Activated CD4-positive, alpha-beta T cell treated with anti-CD3 and anti-CD28 coated beads, Interleukin-2, amount 10 ng/mL, durations not matched to agents 7 days and 5 days (primary cell): ENCODE measurements at places on chromosomes 6 and 20. TPM values are rescaled to one million over a fixed set of nuclear protein-coding genes. Genes with fewer than 3 reads are reported as not detected.

DNA sequence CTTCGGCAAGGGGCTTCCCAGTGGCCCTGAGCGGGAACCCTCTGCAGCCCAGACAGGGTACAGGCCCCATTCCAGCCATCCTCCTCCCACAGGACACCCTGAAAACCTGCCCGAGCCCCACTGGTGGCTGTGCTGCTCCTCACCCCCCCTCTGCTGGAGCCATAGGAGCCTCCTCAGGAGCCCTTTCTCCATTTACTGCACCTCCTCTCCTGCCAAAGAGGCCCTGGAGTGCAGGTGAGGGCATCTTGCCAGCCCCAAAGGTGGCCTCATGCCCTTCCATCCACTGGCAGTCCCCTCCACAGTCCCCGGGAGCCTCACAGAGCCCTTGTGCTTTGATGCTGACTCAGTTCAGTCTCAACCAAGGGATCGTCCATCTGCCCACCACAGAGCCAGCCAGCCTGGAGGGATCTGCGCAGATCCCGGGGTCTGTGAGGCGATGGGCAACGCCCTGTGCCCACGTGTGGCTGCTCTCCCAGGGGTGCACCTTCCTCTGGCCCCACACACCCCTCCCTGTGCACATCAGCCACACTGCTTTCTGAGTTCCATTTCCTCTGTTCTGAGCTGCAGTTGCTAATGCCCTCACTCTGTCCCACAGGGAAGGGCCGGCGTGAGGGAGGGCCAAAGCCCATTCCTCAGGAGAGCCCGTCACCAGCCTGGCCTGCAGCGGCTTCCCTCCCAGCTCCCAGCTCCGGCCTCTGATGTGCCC lies 228.5 kb downstream of the DLL1 start:
- no peak for DNase-seq

The SLC16A10 gene
- 3.2 TPM for total RNA-seq

The E2F1 gene
- total RNA-seq: 69.8 TPM

GRCh38 chr20:57315976-57316480 lies 13.6 kb upstream of the SPO11 start:
- DNase-seq: no peak

DNA sequence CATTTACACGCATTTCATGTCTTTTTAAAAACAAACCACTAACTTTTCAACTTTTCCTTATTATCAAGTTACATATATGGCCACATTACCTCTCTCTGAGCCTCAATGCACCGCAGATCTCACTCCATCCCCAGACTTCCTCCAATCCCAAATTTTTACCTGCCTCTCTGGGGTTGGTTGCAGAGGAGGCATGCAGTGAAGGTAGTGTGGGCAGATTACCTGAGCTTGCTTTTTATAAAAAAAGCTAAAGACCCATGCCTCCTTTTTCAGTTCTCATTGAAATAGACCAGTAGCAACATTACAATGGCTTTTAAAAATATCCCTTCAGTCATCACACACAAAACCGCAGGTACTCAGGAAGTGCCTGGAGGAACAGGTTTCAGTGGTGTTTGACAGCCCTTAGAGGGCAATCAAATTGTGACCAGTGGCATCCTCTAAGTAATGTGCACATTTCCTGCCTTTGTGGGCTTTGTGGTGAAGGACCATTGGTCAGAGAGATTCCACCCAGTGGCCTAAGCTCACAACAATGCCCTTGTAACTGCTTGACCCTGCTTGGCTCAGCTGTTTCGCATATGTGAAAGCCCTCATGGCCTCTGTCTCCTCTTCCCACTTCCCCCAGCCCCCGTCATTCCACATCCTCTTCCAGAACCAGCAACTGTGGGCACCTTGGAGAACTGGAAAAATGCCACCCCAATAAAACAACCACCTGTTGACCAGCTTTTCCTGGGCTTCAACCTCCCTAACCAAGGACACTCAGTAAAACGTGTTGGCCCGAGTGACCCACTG lies 30.2 kb upstream of the IL17A start:
- DNase-seq: no peak

DNA sequence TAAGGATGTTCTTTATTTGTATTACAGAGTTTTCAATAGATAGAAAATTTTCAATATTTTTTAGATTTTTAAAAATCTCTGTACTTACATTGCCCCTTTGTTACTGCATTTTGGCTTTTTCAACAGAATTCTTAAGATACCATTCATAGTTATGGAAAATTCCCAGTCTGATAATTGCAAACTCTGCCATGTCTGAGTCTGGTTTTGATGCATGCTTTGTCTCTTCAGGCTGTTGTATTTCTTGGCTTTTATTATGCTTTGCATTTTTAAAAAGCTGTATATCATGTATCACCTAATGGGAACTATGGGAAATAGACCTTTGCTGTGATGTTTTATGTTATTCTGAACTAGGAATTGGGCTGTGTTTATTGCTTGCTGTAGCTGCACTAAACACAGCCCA lies 898.9 kb upstream of the ADGRB3 start:
- DNase-seq: no peak

DNA sequence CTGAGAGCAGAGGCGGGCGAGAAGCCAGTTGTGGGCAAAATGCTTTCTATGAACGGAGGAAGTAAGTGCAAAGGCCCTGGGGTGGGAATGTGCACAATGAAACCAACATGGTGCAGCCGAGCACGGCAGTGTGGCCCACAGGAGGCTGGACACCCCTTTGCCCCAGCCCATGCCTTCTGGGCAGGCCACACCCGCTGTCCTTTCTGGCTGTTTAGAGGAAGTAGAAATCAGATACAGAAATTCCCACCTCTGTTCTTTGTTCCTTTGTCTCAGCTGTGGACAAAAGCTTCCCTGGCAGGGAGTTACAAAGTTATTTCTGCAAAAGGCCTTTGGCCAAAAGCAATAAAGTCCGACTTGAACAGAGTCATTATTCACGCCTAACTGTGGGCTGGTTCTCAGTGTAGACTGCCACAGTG lies 11.9 kb downstream of the SULF2 start:
- DNase-seq: no peak

DNA sequence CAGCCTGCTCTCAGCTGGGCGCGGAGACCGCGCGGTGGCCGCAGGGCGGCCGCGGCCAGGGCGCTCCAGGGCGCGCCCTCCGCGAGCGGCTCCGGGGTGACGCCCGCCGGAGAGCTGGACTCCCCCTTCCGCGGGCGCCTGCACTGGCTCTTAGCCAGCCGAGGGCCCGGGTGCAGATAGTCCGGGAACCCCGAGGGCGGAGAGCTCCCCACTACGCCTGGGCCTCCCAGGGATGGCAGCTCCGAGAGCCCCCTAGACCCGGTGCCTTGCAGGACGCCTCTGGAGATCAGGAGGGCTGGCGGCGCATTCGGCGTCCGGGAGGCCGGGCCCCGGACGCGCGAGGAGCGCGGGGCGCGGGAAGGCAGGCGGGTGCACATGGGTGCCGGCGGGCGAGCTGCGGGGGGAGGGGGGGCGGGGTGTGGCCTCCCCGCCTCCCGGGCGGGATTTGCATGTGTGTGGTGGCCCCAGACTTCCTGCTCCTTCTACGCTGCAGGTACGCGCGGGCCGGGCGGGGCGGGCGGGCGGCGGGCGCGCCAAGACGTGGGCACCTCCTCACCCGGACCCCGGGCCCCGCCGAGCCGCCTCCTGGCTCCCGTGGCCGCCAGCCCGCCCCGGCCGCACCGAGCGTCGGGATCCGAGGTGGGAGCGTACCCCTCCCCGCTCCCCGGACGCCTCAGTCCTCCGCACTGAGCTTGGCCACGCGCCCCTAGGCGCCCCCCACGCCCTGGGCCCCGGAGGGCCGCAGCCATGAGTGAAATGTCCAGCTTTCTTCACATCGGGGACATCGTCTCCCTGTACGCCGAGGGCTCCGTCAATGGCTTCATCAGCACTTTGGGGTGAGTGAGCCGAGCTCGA lies at the start of gene ITPR3:
TSS of gene ITPR3 (plus strand) at position 467 of the 855 bp plus-strand sequence. CDS start at position 748, 281 bp downstream.
- peak; percentile 81 for DNase-seq

DNA sequence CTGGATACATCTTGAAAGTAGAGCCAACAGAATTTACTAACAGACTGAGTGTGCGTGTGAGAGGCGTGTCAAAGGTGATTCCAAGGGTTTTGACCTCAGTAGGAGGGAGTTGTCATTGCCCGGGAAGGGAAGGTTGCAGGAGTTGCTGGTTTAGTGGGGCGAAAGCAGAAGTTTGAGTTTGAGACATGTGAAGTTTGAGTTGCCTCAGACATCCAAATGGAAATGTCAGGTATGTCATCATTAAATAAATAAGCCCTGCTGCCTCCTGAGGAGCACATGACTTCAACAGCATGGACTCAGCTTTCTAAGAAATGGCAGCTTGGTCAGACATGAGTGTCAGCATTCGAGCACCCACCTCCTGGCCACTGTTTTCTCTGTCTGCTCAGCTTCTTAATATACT lies 26.6 kb upstream of the TGM2 start:
- no peak for DNase-seq

GRCh38 chr6:133594652-133595110 lies 294.2 kb upstream of the TCF21 start:
- DNase-seq: no peak

- DNase-seq: no peak
Observed at GRCh38 chr6:152167641-152168603, 360.4 kb downstream of the ESR1 start.

- no peak for DNase-seq
Observed at GRCh38 chr6:93721386-93722048, 302.2 kb upstream of the EPHA7 start.

The ADISSP gene
- 27.9 TPM for total RNA-seq

The BHLHE23 gene
- not detected for total RNA-seq

DNA sequence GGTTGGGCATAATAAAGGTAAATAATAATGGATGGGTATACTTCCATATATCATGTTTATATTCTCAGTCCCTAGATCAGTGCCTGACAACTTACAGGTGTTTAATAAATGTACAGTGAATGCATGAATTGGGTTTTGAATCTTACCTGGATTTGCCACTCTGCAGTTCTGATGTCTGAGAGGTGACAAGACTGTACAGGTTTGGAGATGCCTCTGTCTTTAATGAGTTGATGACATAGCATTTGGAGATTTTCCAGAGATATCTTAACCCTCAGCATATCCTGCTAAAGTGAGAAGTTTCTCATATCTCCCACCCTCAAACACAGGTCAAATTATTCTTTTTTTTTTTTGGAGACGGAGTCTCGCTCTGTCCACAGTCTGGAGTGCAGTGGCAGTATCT lies 2.2 kb downstream of the ANKS1A start:
- no peak for DNase-seq

The ZNF512B gene
- total RNA-seq: 19.3 TPM

DNA sequence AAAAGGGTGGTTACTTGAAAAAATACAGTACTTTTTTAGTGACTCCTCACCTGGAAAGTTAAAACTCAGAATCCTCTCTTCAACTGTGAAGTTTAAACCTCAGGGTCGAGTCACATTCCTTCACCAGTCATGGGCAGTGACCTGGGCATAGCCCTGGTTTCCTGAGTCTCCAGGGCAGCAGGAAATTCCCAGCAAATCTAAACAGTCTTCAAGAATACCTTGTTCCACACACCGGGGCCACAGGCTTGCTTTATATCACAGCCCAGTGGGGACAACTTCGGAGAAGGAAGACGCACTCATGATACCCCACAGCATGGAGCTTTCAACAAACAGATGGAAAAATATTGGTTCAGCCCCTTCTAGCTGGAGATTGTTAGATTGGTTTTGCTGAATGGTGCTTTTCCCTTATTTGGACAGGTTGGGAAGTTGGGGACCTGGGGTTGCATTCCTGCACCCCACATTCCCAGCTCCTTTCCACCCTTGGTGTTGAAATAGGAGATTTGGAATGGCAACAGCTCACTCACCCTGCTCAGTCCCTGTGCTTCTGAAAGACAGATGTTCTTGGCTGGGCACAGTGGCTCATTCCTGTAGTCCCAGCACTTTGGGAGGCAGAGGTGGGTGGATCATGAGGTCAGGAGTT lies 113.0 kb upstream of the TMEM170B start:
- no peak for DNase-seq
